ENCODE measurements at places on chromosomes 2 and 18.

DNA sequence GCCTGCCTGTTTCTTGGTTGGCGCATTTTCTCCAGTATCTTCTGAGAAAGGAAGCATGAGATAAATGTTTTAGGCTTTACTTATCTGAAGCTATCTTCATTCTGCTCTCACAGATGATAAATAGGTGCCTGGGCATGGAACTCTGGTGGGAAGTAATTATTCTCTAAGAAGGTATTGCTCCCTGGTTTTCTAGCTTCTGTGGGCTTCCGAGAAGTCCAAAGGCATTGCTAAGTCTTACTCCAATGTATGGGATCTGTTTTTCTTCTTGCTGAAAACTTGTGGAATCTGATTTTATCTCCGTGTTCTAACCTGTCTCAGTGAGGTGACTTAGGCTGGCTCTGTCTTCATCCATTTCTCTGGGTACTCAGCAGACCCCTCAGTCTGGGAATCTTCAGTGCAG is 224.4 kb upstream of the HS6ST1 start:
- DNase-seq: no peak

- no peak for DNase-seq
Measured at GRCh38 chr2:212528106-212528856, 10.3 kb downstream of the ERBB4 start.

DNA sequence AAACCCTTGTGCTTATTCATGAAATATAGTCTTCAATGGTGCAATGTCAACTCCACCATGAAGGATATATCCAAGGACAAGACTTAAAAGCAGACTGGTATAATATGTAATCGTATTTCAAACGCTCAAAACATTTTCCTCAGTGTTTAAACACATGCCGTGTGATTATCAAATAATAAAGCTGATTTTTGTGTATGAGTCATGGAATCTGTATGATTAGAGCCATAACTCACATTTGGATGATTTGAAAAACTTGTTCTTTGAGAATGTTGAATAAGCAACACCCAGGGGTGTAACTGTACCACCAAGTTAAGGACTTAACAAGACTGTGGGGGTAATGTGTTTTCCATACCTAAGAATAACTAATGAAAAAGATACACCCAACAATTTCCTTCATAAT is 215.3 kb downstream of the STK39 start:
- no peak for DNase-seq

DNA sequence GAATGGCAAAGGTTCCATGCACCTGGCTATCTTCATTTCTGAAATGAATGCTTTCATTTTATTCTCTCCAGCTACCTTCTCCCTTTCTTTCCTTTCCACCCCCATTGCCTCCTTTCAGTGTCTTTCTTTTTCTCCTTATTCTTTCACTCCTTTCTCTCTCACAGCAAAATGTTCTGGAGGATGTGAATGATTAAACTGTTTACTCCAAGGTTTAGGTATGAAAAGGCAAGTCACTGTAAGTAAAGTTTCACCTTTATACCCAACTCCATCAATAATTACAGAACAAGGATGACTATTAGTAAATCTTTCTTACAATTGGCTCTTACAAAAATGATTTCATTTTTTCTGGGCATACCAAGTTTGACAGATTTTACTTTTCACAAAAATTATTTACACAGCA is 4.3 kb downstream of the PAX8 start:
- no peak for DNase-seq
